ENCODE measurements at places on chromosomes 11 and 22. TPM values are rescaled to one million over a fixed set of nuclear protein-coding genes. Genes with fewer than 3 reads are reported as not detected.
A peak's percentile ranks its signal among the peaks of the same experiment; 100 is the strongest.

DNA sequence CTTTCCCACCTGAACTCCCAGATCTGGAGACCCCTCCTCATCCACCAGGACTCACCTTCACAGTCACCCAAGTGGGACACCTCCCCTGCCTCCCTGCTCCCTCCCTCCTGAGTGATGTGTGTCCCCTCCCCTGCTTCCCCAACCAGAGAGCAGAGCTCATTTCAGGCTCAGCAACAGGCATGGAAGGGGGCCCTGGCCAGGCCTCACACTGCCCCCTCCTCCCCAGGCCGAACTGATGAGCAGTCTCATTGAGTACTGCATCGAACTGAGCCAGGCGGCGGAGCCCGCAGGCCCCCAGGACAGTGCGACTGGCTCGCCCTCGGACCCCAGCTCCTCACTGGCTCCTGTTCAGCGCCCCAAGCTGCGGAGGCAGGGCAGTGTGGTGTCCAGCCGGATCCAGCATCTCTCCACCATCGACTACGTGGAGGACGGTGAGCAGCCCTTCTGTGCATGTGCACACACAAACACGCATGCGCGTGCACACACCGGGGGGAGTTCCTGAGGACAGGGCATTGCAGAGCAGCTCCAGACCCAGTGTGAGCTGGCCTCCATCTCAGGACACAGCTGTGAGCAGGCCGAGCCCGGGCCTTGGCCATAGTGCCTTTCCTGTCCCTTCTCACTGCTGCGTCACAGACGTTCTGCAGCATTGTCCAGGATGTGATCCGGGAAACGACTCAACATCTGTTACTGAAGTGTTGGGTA lies 17.8 kb upstream of the NEAT1 start:
- peak; percentile 62 for DNase-seq

OR2D2 gene
- 0.46 TPM for total RNA-seq

DNA sequence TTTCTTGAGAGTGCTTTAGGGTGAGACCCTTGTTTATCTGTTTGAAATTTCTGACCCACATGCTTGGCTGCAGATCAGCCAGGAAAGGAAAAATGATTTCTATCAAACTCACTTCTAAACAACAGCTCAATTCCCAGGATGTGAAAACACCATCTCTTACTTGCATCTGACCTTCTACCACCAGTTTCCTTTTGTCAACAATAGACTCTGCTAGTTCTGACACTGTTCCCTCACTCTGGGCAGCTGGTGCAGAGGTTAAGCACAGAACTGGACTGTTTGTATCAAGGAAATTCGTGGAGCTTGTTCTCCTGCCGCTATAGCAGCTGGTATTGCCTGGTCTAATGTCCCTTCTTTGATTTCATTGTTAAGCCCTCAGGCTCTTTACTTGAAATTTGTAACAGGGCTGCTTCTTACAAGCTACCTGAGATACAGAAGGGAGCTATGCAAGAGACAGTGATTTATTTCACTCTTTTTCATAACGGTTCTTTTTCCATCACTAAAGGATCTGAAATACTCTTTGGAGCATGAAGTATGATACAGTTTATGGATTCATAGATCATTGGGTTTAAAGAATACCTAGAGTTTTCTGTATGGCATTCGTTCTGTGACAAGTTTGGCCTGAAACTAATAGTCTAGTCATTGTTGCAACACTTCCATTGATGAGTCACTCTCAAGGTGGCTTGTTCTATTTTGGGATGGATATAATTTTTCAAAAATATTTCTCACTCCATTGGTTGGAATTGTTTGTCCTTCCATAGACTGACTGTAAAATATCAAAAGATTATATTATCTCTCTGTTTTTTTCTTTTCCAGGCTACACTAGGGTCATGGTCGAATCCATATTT lies 178.2 kb upstream of the ZC3H12C start:
- no peak for DNase-seq

DNA sequence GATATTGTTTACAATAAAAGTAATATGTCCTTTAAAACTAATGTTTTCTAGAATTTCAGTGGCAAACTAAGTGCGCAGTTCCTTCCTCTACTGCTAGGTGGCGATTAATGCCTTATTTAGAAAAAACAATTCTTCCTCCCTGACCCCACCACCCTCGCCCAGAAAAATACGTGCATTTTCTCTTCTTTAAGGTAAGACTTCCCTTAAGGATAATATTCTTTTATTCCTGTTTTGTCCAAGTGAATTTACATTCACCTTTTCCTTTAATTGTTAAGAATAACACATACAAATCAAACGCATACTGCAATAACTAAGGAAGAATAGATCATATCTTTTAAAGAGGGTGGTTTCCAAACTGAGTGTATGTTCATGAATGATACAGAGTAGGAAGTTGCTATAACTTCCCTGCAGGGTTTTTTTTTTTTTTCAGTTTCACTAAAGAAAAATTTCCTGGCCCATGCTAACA lies 17.0 kb upstream of the PSMA1 start:
- no peak for DNase-seq

MUC2 gene
- total RNA-seq = not detected

All from upper lobe of left lung (tissue), 6 donors.